HL-60 (cell line): ENCODE measurements at places on chromosomes 2 and 18.

- peak; percentile 4 for DNase-seq
Observed at GRCh38 chr2:236176417-236176816, 8.2 kb upstream of the GBX2 start.

DNA sequence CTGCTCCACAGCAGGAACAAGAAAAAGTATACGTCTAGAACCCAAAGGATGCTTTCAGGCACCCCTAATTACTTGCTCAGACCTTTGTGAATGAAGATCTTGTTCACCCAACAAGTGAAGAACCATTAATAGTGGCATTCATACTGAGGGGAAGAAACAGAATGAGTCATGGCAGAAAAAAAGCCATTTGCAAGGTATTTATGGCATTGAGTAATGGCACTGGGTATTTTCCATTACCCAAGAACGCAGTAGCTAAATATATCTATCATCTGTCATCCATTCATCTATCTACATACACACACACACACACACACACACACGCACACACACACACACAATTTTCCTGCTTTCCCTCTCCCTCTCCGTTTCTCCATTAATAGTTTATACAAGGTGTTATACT, 56.4 kb upstream of the XIRP2 start:
- DNase-seq = no peak

DNA sequence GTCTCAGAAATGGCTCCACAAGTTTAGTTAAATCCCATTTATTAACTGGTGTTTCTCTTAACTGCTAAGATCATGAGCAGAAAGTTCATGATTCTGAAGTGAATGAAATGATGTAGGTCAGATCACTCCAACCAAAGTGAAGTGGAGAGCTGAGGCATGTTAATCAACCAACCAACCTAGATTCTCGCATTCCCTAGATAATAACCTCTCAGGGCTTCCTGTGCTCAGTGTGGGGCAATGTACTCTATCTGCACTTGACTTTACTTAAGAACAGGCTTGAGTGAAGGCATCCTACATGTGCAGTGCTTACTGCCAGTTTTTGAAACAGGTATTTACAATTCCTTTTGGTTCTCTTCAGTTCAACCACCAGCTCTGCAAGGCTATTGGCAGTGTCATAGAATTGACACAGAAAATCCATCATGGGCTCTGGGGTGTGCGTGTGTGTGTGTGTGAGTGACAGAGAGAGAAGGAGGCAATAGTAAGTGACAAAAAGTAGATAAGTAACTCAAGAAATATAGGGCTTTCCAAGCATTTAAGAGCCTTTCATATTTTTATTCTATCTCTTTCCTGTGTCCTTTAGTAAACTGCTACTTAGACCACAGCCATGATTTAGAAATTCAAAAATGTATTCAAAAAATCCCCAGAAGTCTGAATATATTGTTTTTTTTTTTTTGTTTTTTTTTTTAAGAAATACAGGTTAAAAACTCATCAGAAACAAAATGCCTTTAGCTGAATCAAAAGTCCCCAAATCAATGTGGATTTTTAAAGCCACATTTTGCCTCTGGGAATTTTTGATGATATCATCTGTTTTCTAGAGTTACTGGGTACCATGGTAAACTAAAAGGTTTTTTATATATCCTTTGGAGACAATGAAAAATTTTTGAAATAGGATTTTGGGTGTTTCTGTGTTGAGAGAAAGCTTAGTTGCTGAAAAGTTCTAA, 28.6 kb downstream of the DOCK10 start:
- DNase-seq = no peak

DNA sequence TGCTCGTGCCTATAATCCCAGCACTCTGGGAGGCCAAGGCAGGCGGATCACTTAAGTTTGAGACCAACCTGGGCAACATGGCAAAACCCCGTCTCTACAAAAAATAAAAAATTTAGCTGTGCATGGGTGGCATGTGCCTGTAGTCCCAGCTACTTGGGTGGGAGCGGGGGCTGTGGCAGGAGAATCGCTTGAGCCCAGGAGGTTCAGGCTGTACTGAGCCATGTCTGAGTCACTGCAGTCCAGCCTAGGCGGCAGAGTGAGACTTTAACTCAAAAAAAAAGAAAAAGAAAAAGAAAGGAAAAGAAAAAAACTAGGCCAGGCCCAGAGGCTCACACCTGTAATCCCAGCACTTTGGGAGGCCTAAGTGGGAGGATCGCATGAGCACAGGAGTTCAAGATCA, 30.8 kb downstream of the TWSG1 start:
- DNase-seq = no peak

DNA sequence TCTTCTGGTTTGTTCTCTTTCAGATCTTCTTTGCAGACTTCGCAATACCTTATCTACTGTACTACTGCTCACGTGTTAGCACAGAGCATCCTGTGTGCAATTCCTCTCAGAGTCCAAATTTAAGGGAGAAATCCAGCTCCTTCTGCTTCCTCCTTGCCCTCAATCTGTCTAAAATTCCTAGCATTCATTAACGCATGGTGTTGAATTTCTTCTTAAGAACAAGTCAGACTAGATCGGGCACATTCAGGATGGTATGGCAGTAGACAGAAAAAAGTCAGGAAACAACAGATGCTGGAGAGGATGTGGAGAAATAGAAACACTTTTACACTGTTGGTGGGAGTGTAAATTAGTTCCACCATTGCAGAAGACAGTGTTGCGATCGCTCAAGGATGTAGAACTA, 206.1 kb upstream of the CDH7 start:
- DNase-seq = no peak

GRCh38 chr18:67222887-67223286, 293.6 kb downstream of the DSEL start:
- DNase-seq = no peak

GRCh38 chr2:228387776-228388175, 206.3 kb upstream of the SPHKAP start:
- DNase-seq = no peak

GRCh38 chr2:44974064-44974715, 32.7 kb downstream of the SIX3 start:
- peak; percentile 18 for DNase-seq

- no peak for DNase-seq
Observed at GRCh38 chr2:128501006-128501690, 182.5 kb upstream of the HS6ST1 start.

- no peak for DNase-seq
Observed at GRCh38 chr2:2838548-2838845, 507.4 kb upstream of the MYT1L start.

DNA sequence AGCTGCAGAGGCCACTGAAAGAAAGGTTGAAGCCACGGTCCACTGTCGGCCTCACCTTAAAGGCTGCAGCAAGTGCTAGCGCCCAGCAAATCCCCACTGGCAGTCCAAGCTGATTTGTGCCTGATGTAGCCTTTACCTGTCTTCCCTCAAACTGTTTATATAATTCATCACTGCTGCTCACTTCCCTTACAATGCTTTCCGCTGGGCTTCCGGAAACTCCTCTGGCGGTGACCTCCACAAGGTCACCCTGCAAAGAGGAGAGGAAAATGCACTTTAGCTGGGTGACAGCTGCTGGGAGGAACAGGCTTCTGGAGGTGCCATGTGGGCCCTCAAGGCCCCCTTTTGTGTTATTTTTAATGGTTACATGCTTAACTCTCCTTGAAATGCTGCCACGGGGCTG, 126.2 kb downstream of the CMPK2 start:
- no peak for DNase-seq

DNA sequence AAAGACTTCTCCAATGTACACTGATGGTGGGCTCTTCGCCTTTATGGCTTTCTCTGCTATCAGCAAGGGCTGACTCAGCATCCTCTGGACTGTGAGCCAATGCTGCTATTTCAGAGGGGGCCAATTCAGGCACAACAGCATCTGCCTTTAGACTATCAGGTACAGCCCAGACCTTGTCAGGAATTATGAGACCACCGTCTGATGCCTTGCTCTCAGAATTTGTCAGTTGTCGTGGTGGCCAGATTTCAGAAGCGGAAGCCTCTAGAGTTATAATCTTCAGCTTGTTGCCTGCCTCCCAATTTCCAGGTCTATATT, 92.7 kb downstream of the ALPK2 start:
- no peak for DNase-seq

- no peak for DNase-seq
Observed at GRCh38 chr2:194946826-194947225, 710.2 kb upstream of the SLC39A10 start.

DNA sequence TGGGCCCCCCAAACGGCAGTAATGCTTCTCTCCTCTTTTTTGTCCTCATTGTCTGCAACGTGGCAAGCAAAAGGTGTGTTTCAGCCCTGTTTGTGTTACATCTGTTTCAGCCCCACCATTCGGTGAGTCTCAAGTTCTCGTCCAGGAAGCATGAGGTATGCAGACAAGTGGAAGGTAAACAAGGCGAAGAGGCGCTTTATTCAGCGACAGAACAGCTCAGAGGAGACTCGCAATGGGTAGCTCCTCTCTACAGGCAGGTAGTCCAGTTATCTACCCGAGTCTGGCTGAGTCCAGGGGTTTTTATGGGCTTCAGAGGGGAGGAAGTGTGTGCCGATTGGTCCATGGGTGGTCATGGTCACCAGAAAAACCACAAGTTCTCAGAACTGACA, 733.4 kb upstream of the CDH7 start:
- DNase-seq = no peak

GRCh38 chr2:172081221-172082022, 3.9 kb upstream of the DLX1 start:
- no peak for DNase-seq

DNA sequence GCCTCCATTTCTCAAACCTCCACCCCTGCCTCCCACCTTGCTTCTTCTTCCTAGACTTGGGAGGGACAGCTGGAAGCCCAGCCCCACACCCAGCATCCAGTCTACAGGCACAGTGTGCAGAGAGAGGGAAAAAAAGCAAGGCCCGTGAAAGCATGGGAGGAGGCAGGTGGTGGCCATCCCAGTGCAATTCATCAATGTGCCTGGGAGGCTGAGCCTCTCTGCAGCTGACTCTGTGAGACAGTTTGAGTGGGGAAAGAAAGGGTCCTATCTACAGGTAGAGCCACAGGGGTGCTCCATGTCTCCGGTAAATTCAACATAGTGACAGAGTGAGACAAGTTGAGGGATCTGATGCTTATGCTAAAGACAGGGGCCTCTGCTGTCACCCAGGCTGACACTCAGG, 340.6 kb downstream of the DYSF start:
- no peak for DNase-seq

DNA sequence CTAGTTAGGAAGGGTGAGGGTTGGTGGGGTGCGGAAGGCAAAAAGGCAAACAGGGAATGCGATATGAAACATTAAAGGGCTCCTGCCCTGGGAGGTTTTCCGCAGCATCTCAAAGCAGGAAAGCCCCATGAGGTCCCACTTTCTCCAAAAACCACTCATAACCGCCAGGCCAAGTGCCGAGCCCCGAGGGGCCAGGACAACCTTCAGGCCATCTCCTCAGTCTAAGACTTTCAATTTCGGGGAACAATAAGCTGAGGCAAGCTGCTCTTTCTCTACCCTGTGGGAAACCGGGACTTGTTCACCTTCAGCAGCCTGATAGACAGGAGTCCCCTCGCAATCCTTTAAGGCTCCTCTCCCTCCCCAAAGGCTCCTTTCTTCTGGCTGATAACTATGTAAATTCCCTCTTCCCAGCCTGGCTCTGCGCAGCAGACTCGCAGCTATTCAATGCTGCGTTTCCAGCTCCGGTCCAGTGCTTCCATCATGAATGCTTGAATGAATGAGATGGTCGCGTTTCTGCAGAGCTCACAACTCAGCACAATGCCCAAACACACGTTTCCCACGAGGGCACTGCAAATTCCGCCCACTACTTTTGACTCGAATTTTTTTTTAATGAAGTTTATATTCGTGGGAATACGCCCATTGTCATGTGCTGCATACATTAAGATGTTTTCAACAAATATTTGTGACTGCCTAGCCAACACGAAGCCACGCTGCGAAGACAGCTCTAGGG, 1.4 kb downstream of the LAMA1 start:
- DNase-seq = no peak

- DNase-seq = no peak
Observed at GRCh38 chr18:10252952-10253705, 201.3 kb upstream of the APCDD1 start.

GRCh38 chr2:46836295-46837111, 79.1 kb downstream of the MCFD2 start:
- no peak for DNase-seq

- DNase-seq = no peak
Observed at GRCh38 chr2:122341007-122341406, 585.6 kb downstream of the TSN start.

DNA sequence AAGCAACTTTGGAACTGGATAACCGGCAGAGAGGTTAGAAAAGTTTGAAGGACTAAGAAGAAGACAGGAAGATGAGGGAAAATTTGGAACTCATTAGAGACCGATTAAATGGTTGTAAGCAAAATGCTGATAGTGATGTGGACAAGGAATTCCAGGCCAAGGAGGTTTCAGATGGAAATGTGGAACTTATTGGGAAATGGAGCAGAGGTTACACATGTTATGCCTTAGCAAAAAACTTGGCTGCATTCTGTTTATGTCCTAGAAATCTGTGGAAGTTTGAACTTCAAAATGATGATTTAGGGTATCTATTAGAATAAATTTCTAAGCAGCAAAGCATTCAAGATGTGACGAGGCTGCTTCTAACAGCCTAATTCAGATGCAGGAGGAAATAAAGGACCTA, 675.1 kb upstream of the SYT4 start:
- DNase-seq = no peak
